ENCODE measurements at places on chromosomes 7 and 10.
A peak's percentile ranks its signal among the peaks of the same experiment; 100 is the strongest.

- no peak for DNase-seq
Observed at GRCh38 chr7:157952841-157953645, 616.2 kb downstream of the DNAJB6 start.

DNA sequence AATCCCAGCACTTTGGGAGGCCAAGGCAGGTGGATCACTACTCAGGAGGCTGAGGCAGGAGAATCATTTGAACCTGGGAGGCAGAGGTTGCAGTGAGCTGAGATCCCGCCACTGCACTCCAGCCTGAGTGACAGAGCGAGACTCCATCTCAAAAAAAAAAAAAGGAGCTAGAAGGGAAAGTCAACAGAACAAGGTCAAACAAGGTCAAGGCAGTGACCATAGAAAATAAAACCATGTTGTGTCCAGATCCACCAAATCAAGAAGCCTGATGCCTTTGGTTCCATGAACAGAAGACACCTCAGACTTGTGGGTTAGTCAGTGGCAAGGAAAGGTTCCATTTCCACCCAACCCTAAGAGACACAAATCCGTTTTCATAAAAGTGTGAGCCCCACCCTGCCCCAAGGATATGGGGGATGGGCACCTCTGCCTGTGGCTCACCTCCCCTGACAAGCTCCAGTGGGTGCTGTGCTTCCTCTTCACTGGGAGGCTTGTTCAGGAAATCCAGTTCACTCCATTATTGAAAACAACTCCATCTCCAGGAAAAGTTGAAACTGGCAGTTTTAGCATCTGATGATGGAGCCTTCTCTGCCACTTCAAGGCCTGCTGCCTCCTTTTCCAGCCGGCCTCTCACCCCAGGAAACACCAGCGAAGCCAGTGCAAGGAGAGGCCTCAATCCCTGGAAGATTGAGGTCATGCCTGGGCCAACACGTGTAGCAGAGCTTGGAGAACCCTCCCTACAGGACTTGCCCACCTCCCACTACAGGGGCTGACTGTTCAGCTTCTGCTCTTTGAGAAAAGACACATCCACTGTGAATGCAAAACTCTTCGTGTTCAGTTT is 152.9 kb downstream of the NRF1 start:
- DNase-seq, result no peak

DNA sequence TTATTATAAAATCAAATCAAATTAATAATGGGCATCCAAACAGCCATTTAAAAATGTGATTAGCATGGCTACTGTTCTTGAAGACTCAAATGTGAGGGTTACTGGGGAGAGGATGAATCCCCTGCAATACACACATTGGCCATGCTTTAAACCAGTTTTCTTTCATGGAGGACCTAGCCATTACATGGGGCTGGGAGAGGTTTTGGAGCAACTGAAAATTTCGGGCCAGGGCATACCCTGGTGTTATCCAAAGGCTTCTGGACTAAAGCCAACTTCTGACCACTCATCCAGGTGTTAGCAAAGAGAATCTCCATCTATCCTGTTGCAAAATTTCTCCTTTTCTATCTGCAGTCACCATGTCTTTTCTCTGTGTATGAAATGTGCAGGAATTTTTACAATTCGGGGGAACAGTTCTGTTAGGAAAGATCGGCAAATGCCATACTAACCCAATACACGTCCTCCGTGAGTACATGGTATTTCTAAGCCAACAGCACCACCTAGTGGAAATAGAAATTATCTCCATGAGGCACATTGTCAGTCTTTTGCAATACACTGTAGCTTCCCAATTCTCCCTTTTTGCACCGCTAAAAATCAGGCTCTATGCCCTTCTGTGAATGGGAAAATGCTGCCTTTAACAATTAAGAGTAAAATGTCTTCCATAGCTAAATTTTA is 47.0 kb upstream of the ZNF107 start:
- DNase-seq, result no peak

- no peak for DNase-seq
Observed at GRCh38 chr7:65968256-65969185, 13.5 kb downstream of the GUSB start.

DNA sequence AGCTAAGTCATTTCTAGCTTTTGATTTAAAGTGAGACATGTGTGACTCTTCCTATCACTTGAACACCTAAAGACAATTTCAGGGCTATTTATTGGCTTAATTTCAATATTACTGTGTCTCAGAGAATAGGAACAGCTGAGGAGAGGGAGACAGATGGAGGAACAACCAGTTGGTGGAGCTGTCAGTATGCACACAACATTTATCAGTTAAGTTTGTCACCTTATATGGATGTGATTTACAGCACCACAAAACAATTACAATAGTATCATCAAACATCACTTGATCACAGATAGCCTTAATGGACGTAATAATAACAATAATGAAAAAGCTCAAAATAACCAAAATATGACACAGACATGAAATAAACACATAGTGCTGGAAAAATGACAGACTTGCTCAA is 129.6 kb downstream of the NPSR1 start:
- no peak for DNase-seq

DNA sequence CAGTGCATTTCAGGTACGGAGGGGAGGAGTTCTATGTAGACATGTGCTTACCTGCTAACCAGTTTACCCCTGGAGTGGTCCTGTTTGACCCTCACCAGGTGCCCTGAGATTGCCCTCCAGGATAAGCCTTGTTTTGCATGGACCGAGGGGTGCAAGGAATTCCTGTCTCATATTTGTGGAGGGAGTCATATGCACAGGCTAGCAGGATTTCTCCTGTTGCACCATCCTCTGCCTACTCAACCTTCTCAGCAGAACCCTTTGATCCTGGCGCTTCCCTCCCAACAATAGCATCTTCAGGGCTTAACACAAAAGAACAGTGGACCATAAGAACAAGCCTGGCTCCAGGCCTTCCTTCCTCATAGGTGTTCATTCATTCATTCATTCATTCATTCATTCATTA is 7.2 kb downstream of the TRPV6 start:
- no peak for DNase-seq

DNA sequence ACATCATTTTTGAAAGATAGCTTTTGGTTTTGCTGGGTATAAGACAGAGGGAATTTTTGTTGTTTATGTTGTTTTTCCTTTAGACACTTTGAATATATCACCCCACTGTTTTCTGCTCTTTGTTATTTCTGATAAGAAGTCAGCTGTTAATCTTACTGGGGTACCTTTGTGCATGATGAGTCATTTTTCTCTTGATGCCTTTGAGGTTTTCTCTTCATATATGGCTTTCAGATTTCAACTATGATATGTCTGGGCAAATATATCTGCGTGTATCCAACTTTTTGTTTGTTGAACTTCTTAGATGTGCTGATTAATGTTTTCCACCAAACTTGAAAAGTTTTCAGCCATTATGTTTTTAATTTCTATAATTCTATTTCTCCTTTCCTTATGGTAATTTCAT is 208.6 kb upstream of the TMEM72 start:
- DNase-seq, result no peak

GRCh38 chr7:92835261-92835850 is 1.0 kb downstream of the CDK6 start:
- DNase-seq, result peak; percentile 42

DNA sequence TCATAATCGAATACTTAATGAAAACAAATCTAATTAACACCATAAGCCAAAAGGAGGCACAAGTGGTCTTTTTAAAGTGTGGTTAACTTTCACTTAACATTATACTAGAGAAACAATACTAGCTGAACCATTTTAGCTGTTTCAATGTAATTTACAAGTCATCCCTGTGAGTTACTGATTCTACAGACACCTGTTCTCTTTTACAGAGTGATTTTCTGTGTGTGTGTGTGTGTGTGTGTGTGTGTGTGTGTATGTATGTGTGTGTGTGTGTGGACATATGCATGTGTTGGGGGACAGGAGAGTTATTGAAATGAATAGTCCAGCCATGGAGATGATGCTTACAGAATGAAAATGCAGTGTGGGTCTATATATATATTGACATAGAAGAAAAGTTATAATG is 200.2 kb downstream of the DNAJC1 start:
- no peak for DNase-seq

- DNase-seq, result no peak
Observed at GRCh38 chr7:135210888-135211178, 493 bp downstream of the WDR91 start.

DNA sequence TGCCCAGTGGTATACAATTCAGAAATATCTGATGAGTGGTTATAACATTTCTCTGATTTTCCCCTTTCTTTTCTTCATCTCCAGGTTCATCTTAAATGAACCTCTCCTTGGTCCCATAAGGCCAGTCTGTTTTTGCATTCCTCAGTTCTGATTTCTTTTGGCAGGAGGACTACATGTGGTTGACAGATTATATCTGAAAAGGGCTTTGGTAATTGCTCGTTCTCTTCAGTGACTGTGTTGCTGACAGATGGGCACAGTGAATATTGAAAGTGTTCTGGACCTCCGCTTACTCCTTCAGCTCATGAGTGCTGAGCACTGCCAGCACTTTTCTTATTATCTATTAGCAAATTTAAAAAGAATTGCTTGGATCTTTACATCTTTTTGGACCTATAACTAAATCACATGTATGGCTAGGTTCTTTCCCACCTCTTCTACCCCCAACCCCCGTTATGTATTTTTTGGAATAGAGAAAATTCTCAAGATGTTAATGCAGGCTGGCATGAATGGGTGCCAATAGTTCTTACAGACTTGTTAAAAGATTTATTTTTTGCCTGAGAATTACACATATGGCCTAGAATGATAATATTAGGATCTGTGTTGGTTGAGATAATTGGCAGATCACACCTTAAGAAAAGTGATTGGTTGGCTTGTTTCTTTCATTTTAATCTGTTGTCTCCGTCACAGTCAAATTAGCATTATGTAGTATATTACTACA is 323.0 kb downstream of the EXOC4 start:
- DNase-seq, result no peak

- DNase-seq, result no peak
Observed at GRCh38 chr10:60878224-60878623, 65.8 kb downstream of the RHOBTB1 start.

GRCh38 chr7:101953248-101953819 is 135.9 kb downstream of the CUX1 start:
- no peak for DNase-seq
